NCI-H187 treated with DMSO at 0.1 percent for 48 hours (cell line): ENCODE measurements at places on chromosomes 16 and 17.

DNA sequence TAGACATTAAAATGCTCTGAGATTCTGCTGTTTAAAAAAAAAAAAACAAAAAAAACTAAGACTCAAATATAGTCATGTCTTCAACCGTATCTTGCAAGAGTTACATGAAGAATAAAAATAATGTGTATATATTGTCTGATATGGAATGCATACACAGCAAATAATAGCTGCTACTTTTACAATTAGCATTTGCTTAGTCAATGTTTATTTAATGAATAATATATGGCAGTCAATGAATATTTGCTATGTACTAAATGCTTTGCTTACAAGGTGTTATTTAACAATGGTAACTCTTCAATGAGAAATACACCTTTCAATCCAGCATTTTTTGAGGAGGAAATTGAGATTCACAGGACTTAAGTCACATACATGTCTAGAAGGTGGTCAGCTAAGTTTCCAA lies 718.8 kb upstream of the SOX9 start:
- DNase-seq, result no peak

GRCh38 chr17:81086789-81087551 lies 52.0 kb downstream of the BAIAP2 start:
- DNase-seq, result no peak

DNA sequence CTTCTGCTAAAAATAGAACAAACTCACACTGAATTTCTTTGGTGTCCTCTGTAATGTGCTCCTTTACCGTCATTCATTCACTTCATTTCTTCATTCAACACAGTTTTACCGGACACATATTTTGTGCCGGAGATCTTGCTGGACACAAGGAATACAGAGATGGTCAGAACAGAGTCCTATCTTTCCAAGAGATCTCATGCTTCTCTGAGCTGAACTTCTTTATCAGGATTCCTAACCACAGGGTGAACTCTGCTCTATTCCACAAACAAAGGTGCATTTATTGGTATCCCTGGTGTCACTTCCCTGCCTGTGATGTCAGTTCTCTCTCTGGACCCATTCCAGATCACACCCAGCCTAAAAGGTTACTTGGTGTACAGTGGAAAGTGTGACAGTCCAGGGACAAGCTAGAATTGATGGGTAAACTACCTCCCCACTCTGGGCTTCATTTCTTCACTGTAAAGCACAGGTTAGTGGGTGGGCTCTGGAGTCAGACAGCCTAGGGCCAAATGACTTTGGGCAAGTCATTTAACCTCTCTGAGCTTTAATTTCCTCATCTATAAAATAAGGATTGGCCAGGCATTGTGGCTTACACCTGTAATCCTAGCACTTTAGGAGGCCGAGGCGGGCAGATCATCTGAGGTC lies 4.2 kb downstream of the IFI35 start:
- DNase-seq, result no peak

- no peak for DNase-seq
Observed at GRCh38 chr17:49968405-49969133, 421 bp upstream of the DLX4 start.

- DNase-seq, result no peak
Observed at GRCh38 chr17:80873307-80873951, 118.2 kb upstream of the CHMP6 start.

DNA sequence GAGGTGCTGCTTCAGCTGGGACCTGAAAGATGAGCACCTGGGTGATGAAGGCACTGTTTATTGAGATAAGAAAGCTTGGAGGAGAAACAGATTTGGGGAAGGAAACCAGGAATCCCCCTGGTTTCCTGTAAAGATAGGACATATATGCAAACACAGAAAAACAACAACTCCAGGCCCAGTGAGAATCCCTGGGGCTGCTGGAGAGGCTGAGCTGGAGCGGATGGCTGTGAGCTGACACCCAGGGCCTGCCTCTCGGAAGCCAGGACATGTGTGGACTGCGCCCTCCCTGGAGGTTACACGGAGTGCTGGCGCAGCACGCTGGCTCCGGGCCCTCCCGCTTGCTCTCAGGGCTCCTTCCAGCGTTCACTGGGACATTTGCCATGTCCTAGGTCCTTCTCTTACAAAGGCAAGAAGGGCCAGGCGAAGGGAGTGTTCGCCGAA lies 57.5 kb downstream of the CYB5B start:
- no peak for DNase-seq

DNA sequence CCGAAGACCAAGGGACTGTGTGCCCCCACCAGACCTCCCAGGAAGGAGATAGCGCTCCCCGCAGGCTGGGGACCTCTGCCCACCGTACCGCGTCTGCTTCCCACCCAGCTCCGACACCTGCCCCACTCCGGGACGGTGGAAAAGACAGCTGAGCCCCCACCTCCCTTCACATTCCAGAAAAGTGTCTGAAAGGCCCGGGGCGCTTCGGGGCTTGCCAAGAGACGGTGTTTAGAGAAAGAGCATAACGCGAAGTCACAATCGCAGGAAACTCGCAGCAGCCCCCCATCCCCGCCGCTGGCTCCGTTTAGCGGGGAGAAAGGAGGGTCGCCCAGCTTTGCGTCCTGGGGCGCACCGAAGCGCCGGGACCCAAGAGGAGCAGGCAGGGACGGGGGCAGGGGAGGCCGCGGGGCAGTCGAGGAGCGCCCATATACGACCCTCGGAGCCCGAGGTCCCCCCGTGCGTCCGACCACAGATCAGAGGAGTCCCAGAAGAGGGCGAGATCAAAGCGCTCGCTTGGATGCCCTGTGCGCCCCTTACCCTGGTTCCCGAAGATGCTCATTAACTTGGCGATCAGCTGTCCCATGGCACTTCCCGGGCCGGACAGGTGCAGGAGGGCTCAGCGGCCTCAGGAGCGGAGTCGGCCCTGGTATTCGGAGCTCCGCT lies 652 bp downstream of the ARL5C start:
- DNase-seq, result no peak

DNA sequence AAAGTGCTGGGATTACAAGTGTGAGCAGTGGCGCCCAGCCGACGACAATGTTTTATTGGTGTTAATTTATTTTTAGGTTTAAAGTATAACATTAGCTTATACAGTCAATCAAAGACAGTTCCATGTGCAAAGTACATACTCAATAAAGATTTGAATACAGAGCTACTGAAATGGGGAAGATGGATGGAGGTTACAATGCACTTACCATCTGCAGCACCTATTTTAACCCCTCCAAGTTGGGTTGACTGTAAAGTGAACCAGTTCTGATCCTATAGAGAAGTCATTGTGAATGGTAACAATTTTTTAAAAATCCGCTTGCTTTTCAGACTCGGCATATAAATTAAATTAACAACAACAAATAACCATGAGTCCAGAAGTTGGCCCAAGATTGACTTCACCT lies 679 bp upstream of the PSKH1 start:
- no peak for DNase-seq

- DNase-seq, result no peak
Observed at GRCh38 chr17:64580384-64581315, 73.9 kb downstream of the CEP95 start.

- DNase-seq, result no peak
Observed at GRCh38 chr17:29131814-29132682, 48.1 kb downstream of the MYO18A start.

DNA sequence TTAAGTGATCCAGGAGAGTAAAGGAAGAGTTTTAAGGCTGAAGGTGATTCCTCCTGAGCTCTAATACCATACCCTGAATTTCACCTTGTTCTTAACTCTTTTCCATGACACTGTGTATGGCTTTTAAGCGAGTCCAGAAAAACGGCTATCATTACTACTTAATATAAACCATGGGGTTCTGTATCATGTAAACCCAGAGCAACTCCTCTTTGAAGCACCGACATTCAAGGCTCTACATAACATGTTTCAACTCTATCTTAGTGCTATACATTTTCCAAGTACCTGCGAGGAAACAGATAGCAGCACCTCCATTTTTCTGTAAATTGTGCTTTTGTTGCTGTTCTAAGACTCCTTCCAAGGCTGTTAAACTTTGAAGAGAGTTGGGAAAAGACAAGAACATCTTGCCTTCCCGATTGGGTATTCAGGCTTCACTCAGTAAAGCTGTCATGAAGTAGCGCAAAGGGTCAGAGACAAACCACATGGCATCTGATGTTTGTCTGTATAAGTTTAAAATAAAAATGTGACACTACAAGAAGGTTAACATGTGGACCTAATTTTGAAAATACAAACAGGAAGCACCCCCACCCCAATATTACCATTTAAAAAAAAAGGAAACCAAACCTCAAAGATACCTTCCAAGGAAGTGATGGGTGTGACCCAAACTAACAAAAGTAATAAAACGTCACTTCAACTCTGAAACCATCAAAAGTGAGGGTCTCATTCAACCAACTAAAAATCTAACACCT lies 3.9 kb downstream of the STAT5B start:
- DNase-seq, result no peak

- no peak for DNase-seq
Observed at GRCh38 chr16:15640966-15641365, 2.0 kb downstream of the MARF1 start.
